ENCODE measurements at places on chromosomes 3 and 15.

GRCh38 chr3:32313723-32314473 lies 75.4 kb downstream of the CMTM8 start:
- no peak for DNase-seq

DNA sequence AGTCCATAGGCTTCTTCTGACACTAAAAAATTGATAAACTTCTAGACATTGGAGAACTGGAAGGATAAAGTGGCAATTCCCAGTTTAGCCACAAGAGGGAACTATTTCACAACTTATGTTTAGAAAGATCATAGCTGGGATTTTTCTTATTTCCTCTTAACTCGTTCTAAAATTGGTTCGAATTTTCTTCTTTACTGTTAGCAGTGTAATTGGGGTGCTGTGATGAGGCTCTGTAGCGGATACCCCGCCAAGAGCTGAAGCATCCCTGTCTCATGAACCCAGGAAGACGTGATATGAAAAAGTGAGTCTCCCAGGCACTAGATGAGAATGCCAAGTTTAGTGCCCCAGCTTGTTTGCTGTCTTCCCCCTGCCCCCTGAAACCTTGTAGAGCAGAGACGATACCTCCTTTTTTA lies 85.1 kb downstream of the PDCD6IP start:
- peak; percentile 36 for DNase-seq

- no peak for DNase-seq
Measured at GRCh38 chr3:157172746-157173145, 12.8 kb upstream of the CCNL1 start.

DNA sequence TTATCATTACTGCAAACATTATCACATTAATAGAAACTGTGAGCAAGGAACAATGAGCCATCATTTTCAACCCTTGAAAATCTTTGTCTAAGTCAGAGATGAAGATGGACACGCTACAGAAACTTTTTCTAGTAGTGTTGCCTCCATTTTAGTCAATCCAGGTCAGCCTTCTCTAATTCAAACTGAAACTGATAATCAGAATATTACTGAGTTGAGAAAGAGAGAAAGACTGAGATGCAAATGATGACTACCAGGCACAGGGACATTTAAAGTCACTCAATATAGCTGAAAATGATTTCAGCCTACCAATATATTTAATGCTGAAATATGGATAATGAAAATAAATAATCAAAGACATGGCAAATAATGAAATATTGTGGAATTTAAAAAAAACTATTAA lies 261.4 kb downstream of the GBE1 start:
- DNase-seq = no peak

DNA sequence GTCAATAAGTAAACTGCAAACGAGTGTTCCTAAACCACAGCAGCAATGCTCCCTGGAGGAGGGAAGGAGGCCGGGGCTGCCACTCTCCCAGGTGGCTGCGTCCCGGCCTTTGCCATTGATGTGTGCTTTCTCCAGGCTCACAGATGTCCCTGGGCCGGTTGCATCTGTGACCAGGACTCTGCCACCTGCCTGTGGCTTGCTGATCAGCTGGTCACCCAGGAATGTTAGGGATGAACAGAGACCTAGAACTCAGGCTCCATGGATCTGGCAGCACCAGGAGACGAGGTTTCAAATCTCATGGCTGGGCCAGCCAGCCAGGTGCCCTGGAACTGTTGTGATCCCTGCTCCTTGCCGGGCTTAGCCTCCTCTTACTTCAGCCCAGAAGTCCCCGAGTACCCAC lies 65.7 kb downstream of the KLF15 start:
- DNase-seq = no peak

DNA sequence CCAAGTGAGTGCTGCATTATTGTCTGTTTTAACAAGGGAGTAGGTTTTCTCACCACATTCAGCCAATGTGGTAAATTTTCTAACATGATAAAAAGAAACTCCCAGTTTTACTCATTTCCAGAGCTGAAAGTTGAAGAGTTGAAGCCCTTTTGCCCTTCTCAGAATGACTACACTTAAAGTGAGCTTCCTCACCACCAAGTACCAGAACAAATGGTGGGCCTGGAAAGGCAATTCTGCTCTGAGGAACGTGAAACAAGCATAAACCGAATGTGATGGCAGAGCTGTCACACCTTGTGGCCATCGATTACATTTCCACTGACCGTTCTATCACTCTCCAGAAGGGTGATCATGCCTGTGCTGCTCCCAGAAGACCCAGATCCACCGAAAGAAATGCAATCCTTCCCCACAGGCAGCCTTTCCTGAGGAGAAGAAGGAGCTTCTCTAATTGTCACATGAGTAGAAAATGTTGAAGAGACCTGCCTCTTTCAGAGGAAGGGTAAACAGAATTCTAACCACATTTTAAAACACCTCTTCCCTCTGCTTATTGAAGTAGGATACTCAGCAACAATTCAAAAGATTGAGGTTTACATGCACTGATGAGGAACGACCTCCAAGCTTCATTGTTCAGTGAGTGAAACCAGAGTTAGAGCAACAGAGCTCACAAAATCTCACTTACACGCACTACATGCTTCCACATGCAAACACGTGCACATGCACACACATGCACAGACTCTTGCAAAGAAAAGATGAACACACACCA lies 21.4 kb upstream of the CCR9 start:
- no peak for DNase-seq
